ENCODE measurements at places on chromosomes 7 and 10.

- DNase-seq, result no peak
Measured at GRCh38 chr10:61821153-61821552, 80.3 kb upstream of the ARID5B start.

GRCh38 chr10:100612601-100613595 is 77.2 kb downstream of the HIF1AN start:
- DNase-seq, result no peak

DNA sequence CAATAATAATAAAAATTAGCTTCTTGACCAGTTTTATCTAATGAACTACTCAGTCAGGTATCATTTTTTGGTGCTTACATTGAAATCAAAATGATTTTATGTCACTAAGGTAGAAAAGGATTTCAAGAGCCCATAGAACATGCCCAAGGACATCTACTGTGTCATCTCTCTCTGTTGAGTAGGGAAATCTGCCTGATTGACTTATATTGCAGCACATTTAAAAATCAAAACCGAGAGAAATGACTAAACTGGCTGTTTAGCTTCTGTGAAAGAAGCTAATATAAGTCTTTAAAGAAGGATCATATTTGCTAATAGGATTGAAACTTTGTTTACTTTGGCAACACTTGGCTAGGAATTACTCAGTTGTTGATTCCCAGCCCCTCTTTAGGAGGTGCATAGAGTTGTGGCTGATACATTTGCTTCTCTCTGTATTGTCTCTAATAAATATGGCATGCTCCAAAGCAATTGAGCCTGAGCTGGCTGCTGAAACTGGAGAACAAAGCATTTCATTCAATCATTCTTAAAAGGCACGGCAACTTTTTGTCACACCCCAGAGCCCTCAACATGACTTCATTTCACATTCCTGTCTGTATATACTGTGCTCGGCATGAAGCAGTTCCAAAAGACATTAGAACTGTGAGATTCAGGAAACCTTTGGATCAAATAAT is 1096.9 kb upstream of the POT1 start:
- DNase-seq, result peak; percentile 3

- DNase-seq, result no peak
Measured at GRCh38 chr10:43047288-43047970, 29.4 kb upstream of the RET start.

DNA sequence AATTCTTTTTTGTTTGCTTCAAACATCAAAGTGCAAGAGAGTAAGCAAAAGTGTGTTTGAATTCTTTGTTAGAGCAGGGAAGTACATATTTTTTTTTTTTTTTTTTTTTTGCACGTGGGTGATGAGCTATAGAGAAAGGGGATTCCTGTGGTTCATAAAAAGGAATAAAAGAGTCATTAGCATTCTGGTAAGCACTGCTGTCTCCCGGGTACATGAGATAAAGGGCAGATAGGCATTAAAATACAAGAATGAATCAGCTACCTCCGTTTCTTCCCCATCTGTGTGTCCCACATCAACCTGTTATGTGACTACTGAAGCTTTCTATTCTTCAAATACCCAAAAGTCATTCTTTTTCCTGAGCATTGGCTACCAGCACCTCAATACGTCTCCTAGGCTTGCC is 102.4 kb upstream of the SEMA3D start:
- DNase-seq, result peak; percentile 22

DNA sequence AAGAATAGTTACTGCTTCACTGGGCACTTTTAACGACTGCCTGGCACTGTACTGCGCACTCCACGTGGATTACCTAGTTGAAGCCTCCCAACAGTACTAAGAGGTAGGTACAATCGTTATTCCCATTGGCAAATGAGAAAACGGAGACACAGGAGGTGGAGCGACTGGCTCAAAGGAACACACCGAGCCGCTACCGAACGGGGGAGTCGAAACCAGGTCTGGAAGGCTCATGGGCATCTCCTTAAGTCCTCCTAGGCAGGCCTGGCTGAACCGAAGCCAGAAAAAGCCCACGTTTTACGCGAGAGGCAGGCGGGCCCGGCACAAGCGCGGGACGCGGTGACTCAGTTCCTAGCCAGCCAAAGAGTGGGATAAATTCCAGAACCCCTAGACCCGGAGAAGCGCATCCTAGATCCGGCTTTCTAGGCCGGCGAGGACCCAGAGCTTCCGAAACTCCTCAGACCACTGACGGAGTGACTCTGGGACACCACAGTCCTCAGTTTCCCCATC is 472 bp downstream of the PDAP1 start:
- DNase-seq, result peak; percentile 83

GRCh38 chr7:72020311-72020710 is 391.8 kb downstream of the CALN1 start:
- DNase-seq, result no peak

DNA sequence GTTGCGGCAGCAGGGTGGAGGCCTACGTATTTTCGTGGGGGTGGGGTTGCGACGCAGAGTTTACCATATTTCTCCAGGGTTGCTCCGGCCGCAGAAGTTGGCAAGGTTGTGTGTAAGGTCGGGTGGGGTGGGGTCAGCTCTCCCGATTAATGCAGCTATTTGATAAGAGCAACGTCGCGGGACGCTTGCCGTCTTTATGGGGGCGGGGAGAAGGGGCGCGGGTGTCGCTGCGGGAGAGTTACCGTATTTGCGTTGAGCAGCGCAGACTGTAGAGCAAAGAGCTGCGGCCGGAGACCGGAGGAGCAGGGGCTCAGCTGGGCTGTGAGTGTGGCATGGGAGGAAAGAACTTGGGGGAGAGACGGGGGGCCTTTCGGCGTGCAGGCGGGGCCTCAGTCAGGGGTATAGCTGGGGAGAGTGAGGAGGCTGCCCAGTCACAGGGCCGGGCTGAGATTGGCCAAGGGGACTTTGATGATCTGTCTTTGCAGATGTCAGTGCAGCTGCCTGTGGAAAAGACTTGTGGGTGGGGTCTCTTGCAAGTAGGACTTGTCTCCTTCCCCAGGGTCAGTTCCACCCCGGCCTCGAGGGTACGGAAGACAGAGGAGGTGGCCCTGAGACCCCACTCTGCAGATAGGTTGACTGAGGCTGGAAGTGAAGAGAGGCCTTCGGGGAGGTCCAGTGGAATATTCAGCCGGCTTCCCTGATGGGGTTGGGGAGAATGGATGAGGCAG is 26.6 kb downstream of the ZNF775 start:
- DNase-seq, result no peak

DNA sequence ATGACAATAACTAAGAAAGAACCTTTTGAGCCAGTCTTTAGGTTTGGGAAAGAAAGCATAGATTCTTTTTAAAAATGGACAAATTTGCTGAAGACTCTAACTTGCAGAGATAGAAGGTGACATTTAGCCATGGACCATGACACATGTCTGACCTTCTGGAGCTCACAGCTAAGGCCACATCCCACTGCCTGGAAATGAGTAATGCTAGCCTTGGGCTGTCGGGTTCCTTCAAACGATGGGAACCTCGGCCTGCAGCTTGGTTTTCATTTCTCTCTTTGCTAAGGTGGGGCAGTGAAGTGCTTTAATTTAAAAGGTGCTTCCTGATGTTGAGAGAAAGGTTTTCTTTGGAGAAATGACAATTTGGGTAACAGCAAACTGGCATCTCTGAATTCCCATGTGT is 223.2 kb downstream of the FANK1 start:
- DNase-seq, result no peak

GRCh38 chr7:106045139-106045538 is 67.0 kb downstream of the SYPL1 start:
- DNase-seq, result no peak

GRCh38 chr10:10032991-10033390 is 984.7 kb upstream of the CELF2 start:
- DNase-seq, result no peak

DNA sequence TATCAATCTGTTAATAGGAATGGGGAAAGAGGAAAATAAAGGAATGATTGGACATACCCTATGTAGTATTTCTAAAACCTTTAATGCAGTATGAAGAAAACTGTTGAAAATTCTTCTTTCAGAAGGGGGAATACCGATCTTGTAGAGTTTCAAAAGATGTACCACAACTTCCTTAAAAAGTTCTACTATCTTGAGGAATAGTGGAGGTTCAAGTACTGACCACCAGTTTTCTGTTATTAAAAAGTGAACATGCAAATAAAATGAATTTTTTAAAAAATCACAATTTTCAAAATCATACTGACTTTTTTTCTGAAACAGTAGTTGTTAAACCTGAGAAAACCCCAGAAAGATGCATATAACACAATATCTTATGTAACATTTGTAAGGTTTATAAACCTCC is 86.5 kb downstream of the HERC4 start:
- no peak for DNase-seq

GRCh38 chr10:48594803-48595538 is 9.9 kb downstream of the ARHGAP22 start:
- DNase-seq, result no peak

GRCh38 chr10:60148266-60148840 is 241.3 kb downstream of the ANK3 start:
- peak; percentile 87 for DNase-seq

DNA sequence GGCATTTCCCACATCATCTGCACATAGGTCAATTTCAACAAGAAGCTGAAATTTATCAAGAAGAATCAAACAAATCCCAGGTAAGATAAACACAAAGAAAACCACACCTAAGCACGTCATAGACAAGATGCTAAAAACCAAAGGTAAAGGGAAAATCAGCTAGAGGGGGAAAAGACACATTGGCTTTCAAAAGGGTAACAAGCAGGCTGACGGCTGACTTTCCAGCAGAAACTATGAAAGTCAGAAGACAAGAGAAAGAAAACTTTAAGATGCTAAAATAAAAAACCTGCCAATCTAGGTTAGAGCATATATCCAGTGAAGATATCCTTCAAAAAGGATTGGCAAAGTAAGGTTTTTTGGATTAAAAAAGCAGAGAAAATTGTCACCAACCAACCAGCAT is 59.9 kb upstream of the RHEB start:
- DNase-seq, result no peak

- DNase-seq, result peak; percentile 72
Measured at GRCh38 chr10:103197174-103197573, 4.1 kb upstream of the NT5C2 start.

DNA sequence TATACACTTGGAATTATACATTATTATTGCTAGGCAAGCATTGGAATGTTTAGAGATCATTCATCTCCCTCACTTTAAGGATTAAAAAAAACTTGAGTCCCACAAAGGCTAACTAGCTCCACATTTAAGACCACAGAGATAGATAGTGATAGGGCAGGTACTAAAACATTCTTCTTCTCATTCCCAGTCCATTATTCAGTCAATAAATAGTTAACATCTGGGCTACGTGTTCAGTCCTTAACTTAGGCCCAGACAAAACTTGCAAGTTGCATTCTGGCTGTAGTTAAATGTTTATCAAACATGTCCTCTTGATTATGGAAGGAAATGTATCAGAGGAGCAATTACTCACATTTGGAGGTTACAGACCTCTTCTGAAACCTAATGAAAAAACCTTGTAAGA is 2.4 kb downstream of the GNG11 start:
- peak; percentile 52 for DNase-seq

DNA sequence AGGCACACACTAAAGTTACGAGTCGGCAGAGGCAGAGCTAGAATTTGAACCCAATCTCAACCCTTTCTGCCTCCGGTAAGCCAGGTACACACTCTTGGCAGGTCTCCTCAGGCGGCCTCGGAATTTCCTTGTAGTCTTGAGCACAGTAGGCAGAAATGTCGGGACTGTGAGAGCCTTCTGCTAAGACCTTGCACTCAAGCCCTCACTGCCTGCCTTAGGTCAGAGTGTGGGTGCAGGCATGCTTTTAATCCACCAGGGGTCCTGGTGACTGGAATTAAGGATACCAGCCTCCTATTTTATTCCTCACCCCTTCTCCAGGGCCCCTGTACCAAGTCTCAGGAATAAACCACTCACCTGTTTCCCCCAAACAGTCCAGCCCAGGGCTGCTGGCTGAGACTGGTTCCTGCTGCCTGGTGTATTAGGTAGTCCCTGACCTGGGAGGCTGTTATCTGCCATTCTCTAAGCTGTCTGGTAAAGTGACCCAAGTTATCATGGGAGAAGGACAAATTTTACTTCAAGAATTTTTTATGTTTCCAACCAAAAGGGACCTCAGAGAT is 855 bp downstream of the ATP6V1F start:
- peak; percentile 72 for DNase-seq

- no peak for DNase-seq
Measured at GRCh38 chr7:157522189-157522588, 185.4 kb downstream of the DNAJB6 start.

GRCh38 chr7:6232116-6232515 is 40.3 kb downstream of the CYTH3 start:
- no peak for DNase-seq

DNA sequence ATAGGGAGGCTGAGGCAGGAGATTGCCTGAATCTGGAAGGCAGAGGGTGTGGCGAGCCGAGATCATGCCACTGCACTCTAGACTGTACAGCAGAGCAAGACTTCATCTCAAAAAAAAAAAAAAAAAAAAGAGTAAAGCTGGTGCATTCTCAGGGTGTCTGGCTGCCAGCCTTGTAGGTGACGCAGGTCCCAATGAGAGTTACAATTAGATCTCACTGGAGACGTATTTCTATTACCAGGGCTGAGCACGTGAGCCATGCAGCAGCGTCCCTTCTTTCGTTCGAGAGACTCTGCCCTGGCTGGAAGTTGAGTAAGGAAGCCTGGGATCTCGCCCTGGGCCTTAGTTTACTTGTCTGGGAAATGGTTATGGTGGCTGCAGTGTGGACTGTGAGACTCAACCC is 22.4 kb upstream of the ZMIZ1 start:
- no peak for DNase-seq

- no peak for DNase-seq
Measured at GRCh38 chr10:103595933-103596726, 102.6 kb downstream of the NEURL1 start.

DNA sequence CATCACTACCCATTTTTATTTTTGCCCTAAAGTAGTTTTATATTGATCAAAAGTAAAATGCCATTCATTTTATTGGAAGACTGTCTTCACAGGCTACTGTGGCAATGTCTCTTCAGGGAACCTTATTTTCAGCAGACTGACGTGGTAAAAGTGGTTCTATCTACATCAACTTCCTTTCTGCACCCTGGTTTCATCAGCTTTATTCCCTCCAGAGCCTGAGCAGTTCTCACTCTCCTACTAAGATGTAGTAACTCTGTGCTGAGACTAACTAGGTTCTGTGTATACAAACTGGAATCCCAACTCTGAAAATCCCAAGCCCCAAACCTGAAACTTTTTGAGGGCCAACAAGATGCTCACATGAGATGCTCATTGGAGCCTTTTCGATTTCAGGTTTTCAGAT is 155.3 kb downstream of the SFMBT2 start:
- DNase-seq, result no peak

- DNase-seq, result no peak
Measured at GRCh38 chr10:132232023-132232951, 45.5 kb downstream of the DPYSL4 start.

DNA sequence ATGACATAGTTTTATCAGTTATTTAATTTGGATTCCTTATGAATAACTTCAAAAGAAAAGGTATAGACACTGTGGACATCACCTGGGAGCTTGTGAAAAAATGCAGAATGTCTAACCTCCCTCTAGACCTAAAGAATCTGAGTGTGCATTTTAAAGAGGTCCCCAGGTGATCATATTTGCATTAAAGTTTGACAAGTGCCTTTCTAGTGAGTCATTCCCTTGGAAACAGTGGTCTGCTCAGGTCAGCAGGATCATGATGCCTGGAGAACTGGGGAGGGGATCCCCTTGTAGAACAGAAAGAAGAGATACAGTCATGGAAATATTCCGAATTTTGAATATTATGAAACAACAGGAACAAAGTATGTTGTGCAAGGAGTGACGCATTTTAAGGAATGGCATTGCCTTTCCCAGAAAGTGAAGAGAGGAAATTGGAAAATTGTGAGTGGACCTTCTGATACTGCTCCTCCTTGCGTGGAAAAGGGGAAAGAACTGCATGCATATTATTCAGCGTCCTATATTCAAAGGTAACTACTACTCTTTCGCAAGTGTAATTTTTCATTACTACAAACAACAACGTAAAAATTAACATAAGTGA is 4.6 kb downstream of the STEAP2 start:
- peak; percentile 16 for DNase-seq

All from fibroblast of skin of right biceps (primary cell).